ENCODE measurements at places on chromosomes 2 and 18.
A peak's percentile ranks its signal among the peaks of the same experiment; 100 is the strongest.

DNA sequence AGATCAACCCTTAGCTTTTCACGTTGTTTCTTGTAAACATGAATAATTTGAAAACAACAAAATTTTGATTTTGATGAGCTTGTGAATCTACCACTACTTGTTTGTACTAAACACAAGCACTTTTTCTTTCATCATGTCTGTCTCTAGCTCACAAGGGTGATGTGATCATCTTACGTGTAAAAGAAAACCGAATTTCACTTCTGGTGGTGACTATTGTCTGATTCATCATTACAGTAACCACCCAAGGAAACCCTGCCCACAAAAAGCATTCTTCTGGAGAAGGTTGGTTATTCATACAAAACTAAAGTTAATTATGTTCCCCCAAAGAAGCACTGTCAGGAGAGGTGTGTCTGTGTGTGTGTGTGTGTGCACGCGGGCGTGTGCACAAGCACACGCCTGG, 285.4 kb downstream of the ZNF516 start:
- no peak for DNase-seq

DNA sequence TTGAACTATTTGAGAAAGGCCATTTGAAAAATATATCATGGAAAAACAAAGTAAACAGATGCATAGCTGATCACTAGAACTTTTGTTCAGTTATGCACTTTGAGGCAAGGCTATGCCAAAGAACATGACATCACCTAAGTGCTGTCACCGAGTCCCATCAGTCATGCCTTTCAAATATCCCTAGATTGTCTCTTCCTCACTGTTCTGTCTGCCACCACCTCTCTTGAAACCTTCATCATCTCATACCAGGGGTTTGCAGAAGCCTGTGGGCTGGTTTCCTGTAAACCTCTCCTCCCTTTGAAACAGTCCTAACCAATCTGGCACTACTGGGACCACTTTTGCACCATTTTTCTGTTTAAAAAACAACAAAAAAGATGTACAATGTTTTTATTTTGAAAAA, 12.3 kb upstream of the RAPH1 start:
- no peak for DNase-seq

GRCh38 chr2:127759931-127760330, 51.0 kb downstream of the WDR33 start:
- DNase-seq = no peak

DNA sequence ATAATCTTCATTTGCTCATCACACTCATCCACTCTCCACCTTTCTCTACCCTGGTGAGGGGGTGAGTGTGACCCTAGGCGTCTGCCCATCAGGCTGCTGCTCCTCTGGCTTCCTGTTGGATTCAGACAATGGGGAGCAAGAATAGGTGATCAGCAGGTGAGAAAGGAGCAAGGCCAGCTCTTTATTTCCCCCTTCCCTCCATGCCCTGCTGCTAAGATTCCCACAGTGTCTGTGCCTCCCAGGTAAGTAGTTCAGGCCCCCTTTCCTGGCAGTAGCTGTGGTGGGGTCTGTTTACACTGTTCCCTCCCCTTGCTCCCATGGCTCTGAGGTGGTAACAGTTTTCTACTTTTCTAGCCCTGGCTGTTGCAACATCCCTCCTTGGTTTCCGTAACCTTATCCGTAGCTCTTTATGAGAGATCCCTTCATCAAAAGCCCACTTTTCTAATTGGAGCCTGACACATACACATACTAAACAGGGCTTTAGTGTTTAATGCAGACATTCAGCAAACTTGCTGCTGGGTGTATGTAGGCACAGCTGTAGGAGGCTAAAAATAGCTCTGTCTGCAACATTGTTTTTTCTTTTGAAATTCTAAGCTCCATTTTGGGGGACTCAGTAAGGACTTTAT, 27.5 kb downstream of the MAP2 start:
- DNase-seq = no peak

GRCh38 chr2:128619471-128620325, 301.0 kb upstream of the HS6ST1 start:
- DNase-seq = no peak

- DNase-seq = no peak
These were observed 53.6 kb downstream of the ACVR1 start for GRCh38 chr2:157822533-157822932.

DNA sequence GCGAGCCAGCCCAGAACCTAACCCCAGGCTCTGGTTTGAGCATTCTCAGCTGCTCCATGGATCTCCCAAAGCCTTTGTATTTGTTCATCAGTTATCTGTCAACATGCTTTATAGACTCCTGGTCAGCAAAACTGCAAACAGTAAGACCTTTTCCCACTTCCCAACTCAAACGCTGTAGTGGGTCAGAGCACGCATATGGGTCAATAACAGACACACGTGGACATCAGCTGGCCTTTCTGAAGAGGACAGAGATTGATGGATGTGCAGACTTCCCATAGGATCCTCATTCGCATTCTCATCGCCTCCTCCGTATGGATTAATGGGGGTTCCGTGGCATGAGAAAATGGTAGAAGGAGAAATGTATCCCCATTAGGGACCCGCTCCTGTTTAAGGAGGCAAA, 508.1 kb downstream of the EIPR1 start:
- no peak for DNase-seq

- peak; percentile 28 for DNase-seq
These were observed 52.2 kb downstream of the NCOA1 start for GRCh38 chr2:24543252-24543651.

GRCh38 chr2:204842661-204843485, 297.6 kb downstream of the PARD3B start:
- no peak for DNase-seq

DNA sequence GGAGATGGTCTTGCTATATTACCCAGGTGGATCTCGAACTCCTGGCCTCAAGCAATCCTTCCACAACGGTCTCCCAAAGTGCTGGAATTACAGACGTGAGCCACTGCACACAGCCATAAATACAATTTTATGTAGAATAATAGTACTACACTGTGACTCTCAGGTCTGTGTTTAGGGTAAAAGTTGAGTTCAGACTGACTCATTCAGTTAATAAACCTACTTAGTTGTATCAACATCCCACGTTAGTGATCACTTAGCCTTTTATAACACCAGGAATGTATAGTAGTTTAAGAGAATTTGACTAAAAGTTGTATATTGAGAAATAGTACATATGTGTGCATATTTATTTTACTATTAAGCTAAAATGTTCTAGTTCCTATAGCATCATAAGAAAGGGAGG, 237.5 kb downstream of the PHLPP1 start:
- no peak for DNase-seq

DNA sequence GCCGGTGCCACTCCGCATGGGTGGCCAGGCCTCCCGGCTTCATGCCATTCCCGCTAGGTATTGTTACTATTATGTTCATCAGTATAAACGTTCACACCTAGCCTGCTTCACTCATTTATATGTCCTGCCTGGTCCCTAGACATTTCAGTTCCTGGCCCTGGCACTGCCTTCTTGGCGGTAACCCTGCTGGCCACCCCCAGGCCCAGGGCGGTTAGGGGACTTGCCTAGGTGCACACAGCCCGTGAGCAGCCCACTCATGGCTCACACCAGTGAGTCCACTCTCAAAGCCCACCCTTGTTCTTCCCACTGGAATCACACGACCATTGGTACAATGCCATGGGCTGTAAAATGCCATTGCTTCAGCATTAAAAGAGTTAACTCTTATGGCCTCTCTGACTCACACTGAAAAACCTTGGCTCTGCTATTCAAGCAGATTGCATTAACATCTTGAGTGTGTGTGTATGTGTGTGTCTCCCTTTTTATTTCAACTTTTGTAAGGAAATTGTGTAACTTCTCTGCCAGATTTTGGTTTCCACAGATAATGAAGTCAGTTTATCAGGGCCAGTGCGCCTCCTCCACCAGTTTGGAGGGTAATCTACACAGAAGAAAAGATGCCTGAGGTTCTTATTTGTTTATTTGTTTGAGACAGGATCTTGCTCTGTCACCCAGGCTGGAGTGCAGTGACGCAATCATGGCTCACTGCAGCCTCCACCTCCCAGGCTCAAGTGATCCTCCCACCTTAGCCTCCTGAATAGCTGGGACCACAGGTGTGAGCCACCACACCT, 74.2 kb downstream of the RAB31 start:
- DNase-seq = no peak

GRCh38 chr2:136065384-136065783, 52.6 kb downstream of the CXCR4 start:
- no peak for DNase-seq

- DNase-seq = no peak
These were observed 1.9 kb downstream of the LDLRAD4 start for GRCh38 chr18:13220361-13220991.

- DNase-seq = no peak
These were observed 301.0 kb downstream of the STK39 start for GRCh38 chr2:167946441-167946841.

DNA sequence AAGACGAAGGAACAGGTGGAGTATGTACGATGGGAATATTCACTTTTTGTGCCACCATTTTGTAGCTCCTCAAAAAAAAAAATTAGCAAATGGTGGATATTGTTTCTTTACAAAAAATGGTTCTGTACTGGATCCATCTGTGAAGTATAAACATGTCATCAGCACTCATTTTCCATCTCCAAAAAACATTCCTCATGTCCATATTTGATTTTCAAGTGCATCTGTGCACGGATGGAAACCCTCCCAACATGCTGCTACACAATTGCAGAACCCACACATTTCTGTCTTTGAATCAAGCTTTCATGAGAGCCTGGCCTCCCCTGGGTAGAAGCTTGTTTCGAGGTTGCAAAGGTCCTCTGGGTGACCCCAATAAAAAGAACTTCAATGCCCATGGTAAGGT, 59.6 kb upstream of the ZEB2 start:
- no peak for DNase-seq

DNA sequence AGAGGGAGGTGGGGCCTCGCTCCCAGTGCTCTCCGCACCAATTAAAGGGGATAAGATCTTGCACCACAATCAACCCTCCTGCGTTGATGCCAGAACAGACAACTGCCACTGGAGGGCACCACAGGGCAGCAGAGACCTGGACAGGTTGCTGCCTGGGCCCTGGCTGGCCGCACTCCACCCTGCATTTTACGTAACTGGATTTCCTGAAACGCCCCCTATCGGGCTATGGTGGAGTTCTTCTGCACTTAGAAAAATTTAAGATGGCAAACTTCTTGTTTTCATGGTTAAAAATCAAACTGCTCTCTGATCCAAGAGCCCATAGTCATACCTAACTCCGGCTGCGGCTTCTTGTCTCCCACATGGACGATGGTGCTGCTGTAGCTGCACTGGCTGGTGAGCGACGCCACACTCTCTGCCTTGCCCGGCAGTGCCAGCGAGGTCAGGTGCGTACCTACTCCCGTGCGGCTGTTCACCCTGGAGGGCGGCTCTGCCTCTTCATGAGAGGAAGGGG, 16.8 kb upstream of the HES6 start:
- DNase-seq = peak; percentile 93

- DNase-seq = no peak
These were observed 8.4 kb downstream of the COX5B start for GRCh38 chr2:97654309-97654708.

GRCh38 chr18:80200171-80200931, 47.0 kb downstream of the PARD6G start:
- no peak for DNase-seq

GRCh38 chr2:10985260-10985659, 73.5 kb downstream of the KCNF1 start:
- DNase-seq = no peak

- no peak for DNase-seq
These were observed 2.4 kb downstream of the AGAP1 start for GRCh38 chr2:235496239-235496621.

- DNase-seq = no peak
These were observed 53.5 kb upstream of the TCF4 start for GRCh38 chr18:55641486-55641885.

DNA sequence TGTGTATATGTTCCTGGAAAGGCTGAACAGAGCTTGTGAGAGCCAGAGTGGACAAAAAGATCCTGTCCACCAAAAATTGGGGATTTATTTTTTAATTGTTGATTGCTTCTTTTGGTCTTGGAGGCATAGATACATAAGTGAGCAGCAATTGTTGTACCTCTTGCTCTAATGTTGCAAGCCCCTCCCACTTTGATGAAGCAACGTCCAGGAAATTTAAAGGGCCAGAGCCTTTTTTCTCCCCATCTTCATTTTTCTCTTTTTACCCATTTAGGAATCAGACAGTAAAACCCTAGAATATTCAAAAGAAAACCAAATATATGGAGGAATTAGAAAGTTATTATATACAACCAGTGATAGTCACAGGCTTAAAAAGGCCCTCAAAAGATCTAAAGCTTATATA, 871.8 kb upstream of the NRXN1 start:
- no peak for DNase-seq

GRCh38 chr2:196162586-196163175, 8.7 kb downstream of the STK17B start:
- no peak for DNase-seq

DNA sequence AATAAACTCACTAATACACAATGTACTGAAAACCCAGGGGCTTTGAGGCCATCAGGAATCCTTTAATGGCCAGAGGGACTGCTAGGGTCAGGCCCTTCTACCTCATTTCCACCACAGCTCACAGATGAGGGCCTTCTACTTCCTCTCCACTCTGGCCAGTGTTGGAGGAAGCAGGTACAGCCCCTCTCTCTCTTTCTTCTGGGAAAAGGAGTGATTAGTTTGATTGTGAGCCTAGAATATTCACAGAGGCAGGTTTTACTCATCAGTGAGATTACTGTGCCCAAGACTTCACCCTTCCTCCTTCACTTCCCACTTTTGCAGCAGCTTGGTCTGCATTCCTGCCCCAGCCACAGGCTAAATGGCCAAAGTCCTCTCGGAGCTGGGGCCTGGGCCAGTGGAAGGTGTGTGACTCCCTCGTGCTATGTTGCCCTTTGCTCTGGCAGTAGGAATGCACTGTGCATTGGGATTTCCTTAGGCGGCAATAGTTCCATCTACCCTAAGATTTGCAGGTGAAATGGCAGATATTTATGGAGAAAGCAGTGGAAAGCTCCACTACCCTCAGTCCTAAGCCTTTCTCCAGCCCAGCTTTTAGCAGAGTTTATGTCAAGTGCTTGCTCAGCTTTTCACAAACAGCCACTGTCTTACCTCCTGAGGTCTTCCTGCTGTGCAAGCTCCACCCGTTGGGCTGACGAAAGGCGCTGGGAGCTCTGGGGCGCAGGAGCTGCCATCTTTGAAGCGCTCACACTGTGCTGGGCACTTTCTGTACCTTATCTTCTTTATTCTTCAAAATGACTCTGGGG, 36.2 kb upstream of the YES1 start:
- no peak for DNase-seq

DNA sequence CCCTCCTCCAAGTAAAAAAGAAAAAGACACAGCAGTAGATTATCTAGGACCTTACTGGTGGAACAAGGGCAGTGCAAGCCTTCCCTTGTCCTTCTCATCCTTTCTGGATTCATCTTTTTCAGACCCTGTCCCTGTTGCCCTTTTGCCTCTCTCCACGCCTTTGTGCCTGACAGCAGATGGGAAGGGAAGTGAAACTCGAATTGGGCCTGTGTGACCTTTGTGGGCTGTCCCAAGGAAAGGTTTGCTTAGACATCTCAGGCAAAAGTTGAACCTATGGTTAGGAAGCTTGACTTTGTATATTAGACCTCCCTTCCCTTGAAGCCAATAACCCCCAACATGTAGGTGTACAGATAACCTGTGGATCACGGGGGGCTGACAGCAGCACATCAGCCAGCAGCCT, 185.3 kb downstream of the PRKCE start:
- no peak for DNase-seq

GRCh38 chr2:64273524-64274398, 129.5 kb upstream of the PELI1 start:
- DNase-seq = peak; percentile 85

GRCh38 chr2:69642709-69643601, 584 bp downstream of the AAK1 start:
- DNase-seq = peak; percentile 60

- no peak for DNase-seq
These were observed 34.3 kb upstream of the RMP24 start for GRCh38 chr18:35938158-35938557.
